ENCODE measurements at places on chromosomes 11 and 22.

DNA sequence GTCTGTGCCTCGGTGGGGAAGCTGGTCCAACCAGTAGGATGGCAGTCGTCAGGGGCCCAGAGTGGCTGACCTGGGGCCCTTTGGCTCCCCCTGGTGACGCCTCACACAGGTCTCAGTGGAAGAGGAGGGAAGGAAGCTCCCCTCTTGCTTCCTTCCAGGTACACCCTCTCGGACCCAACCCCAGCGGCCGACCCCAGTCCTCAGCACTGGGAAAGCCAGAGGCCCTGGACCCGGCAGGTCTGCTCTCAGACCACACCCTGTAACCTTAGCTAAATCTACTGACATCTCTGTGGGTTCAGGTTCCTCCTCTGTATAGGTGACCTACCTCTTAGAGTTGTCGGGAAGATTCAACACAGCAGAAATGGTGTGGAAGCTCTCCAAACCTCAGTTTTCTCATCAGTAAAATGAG is 3.4 kb upstream of the SCUBE1 start:
- DNase-seq: peak; percentile 65

GRCh38 chr22:37242395-37242918 is 1.6 kb downstream of the RAC2 start:
- DNase-seq: peak; percentile 69

- no peak for DNase-seq
Measured at GRCh38 chr11:95415837-95416304, 184.9 kb upstream of the SESN3 start.

DNA sequence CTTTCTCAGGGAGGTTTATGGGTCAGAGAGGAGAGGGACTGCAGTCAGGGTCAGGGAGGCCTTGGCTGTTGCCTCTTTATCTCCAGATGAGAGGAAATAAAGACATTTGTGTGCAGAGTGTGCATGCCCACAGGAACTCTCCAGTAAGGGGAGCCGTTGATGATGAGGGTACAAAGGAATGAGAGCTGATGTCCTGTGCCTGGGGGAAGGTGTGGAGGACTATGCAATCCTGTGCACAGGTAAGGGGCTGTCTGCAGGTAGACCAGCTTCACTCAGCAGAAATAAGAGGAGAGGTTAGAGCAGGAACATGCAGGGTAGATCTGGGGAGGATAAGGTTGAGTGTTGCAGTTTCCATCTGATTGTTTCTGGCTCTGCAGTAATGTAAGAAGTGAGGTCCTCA is 132.6 kb downstream of the NTM start:
- DNase-seq: no peak

DNA sequence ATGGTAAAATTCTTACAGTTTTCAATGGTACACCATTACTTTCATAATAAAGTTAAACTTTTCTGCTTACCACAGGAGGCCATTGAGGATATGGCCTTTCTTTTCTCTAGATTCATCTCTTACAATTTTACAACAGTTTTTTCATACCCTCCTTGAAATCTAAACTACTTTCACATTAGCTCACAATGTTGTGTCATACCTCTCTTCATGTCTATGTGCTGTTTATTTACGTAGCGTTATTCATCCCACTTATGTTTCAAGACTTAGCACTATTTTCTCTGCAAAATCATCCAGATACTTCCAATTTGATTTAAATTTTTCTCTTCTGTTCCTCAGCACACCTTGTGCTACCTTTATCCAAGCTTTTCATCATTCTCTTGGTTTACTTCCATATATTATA is 123.3 kb downstream of the METTL15 start:
- DNase-seq: no peak

DNA sequence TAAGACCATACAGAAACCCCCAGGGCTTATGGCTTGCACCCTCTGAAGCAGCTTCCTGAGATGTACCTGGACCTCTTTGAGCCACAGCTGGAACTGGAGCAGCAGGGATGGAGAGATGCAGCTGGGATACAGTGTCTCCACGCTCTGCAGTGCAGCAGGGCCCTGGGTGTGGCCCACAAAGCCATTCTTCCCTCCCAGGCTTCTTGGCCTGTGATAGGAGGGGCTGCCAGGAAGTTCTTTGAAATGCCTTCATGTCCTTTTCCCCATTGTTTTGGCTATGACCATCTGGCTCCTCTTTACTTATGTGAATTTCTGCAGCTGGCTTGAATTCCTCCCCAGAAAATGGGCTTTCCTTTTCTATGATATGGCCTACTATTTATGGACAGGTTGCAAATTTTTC is 37.1 kb upstream of the RAB38 start:
- no peak for DNase-seq

DNA sequence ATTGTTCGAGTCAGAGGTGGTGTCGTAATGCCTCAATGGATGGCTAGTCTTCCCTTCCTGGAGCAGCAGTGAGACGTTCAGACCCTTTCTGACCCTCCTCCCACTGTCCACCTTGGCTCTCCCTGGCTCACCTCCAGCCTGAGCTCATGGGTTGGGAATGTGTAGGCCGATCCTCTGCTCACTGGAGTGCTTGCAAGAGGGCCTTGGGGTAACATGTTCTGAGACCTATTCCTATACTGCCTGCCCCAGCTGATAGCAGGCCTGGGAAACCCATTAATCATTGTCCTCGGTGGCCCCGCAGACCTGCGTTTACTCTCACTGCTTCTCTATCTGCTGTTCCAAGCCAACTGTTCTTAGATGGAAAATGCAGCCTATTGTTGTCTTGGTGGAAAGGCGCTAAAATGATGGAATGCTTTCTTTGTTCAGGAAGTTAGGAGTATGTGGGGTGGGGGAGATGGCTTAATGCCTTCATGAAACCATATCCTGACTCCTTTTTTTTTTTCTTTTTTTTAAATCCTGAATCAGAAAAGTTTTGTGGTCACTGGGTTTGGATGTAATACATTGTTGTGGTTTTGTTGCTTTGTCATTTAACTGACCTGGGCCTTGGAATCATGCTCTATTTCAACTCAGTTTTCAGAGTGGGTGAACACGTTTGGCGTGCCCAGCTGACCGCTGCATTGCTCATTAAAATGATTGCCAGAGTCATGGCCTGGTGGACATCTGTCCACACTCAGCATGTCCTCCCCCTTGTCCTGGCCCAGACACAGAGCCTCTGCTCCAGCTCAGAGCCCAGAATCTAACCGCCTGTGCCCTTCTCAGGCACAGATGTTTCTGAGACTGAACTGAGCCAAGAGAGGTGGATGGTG is 72.5 kb downstream of the MICAL2 start:
- DNase-seq: no peak

DNA sequence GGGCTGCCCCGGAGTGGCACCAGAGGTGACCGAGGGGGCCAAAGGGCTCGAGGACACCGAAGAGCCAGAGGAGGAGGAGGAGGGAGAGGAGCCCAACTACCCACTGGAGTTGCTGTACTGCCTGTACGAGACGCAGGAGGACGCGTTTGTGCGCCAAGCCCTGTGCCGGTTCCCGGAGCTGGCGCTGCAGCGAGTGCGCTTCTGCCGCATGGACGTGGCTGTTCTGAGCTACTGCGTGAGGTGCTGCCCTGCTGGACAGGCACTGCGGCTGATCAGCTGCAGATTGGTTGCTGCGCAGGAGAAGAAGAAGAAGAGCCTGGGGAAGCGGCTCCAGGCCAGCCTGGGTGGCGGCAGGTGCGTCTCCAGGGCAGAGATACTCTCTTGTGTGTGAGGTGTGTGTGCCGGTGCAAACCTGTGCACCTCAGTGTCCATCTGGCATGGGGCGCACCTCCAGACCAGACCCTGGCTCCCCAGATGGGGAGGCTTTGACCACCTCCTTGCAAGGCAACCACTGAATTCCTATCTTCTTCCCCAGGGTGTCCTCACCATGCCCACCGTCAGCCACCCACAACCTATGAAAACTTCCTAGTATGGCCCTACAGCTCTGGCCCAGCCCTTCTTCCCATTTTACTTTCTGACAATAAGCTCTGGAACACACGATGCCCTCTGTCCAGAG is 3.4 kb downstream of the NLRP6 start:
- DNase-seq: no peak

GRCh38 chr11:129910360-129910759 is 15.0 kb upstream of the NFRKB start:
- DNase-seq: no peak

GRCh38 chr11:129997513-129997912 is 5.1 kb downstream of the PRDM10 start:
- no peak for DNase-seq

DNA sequence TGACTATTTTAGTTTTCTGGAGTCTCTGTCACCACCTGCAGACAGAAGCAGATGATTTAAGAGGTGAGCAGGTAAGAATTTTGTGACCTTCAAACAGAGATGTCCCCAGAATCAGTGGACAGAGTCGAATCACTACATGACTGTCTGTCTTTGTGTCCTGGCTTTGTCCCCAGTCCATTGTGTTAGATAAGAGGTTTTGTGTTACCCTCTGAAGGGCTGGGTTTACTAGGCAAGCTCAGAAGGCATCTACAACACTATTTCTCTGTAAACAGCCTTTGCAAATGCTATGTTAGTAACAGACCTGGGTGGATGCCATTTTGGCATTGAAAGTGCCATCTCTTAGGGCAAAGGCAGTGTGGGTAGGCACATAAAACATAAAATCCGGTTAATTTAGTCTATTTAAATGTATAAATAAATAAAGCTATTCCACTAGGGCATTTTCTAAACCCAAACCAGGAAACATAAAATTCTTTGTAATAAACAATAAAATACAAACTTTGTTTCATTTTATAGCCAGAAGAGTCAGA is 40.3 kb upstream of the CADM1 start:
- DNase-seq: no peak

DNA sequence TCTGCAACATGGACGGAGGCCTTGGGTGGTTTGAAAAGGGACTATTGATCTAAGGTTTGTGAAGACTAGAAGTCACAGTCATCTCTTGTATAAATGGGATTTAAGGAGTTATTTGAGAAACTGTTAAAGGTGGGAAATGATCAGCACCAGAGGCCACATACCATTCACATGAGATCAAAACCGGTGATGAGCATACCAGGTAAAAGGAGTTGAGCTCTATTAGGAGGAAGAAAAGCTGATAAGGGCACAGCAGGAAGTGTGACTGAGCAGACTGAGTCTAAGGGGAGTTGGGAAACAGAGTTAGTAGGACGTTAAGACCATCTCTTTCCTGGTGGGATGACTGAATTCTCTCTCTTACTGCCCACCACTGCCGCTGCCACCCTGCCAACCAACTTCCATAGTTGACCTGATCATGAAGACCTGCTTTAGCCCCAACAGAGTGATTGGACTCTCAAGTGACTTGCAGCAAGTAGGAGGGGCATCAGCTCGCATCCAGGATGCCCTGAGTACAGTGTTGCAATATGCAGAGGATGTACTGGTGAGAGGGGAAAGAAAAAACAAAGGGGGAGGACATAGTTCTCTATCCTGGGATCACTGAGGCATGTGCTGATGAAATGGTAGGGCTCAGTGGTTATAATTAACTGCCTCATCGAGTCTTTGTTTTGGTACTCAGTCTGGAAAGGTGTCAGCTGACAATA is 7.6 kb downstream of the EIF3F start:
- DNase-seq: no peak

DNA sequence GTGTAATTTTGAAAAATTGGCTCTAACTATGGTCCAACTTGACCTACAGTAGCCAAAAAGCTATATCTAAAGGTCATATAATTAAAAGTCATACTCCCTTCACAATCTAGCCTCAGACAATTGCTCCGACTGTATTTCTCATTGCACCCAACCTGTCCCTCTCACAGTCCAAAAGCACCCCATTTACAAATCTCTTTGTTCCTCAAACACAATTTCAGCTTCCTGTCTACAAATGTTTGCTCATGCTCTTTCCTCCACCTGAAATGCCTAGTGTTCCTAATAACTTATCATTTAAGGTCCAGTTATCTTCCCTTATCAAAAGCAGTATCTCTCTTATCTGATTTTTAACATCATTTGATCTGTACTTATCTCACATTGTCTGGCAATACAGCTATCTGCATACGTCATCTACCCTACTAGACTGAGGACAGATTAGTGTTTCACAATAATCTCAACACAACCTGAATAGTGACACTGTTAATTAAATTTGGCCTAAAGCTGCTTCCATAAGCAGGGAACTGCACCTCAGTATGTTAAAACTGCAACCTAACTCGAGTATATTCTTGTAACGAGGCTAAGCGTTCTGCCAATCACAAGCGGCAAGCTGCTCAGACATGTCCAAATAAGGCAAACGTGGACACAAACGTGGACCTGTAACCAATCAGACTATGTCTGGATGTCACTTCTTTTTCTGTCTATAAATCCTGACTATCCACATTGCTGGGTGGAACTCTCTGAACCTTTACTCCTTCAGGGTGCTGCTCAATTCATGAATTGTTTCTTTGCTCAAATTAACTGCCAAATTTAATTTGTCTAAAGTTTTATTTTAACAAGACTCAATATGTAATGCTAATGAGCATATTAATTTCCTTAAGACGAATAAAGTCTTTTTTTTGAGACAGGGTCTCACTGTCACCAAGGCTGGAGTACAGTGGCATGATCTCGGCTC is 15.9 kb downstream of the PICALM start:
- DNase-seq: no peak

DNA sequence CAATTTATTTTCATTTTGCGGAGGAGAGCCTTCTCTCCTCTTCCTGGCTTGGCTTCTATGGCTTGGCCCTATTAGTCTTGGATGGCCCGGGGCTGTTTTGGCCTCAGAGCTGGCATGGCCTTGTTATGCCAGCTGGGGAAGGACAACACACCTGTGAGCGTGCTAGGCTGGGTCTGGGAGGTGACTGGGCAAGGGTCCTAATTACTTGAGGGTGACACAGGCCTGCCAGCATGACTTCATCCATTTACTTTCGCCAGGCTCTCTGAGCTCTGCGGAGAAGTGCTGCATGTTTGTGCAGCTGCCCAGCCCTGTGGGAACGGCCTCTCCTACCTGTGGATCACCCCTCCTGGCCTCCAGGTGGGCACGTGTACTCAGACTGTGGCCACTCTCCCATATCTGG is 153.6 kb downstream of the SNX19 start:
- no peak for DNase-seq

DNA sequence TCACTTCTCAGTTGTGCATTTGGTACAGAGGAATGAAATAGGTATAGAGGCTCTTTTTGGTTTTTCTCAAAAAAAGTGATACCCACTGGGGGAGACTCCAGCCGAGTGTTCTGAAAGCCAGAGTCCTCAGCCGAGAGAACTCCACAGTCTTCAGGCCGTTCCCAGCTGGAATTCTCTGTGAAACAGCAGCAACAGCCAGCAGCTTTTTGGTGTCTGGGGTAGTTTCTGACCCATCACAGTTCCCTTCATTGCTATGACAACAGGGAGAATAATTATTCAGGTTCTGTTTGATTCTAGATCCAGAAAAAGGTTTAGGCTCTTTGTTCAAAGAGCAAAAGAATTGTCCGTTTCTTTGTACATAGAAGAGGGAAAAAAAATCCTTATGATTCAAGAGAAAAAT is 84.6 kb downstream of the C22orf31 start:
- no peak for DNase-seq

DNA sequence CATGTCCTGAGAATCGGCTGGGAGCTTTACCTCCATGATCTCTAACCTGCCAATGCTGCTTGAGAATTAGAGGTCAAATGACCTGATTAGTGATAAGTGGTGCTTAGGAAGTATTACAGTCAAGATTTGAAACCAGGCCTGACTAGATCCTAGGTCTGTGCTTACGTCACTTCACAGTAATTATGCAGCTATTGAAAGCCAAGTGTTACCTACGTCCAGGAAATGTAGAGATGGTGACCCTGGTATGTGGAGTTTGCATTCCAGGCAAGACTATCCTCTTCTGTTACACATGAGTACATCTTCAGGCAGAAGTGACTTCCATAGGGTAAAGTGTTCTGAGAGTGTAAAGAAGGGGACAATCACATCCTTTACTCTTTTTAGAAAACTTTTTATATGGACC is 530.4 kb upstream of the TENM4 start:
- no peak for DNase-seq

- DNase-seq: peak; percentile 87
Measured at GRCh38 chr22:36301384-36301828, 48.5 kb downstream of the APOL1 start.

- DNase-seq: no peak
Measured at GRCh38 chr11:111978028-111978771, 41.1 kb downstream of the DIXDC1 start.
